K562 (cell line): ENCODE measurements at places on chromosomes 13 and 19.

DNA sequence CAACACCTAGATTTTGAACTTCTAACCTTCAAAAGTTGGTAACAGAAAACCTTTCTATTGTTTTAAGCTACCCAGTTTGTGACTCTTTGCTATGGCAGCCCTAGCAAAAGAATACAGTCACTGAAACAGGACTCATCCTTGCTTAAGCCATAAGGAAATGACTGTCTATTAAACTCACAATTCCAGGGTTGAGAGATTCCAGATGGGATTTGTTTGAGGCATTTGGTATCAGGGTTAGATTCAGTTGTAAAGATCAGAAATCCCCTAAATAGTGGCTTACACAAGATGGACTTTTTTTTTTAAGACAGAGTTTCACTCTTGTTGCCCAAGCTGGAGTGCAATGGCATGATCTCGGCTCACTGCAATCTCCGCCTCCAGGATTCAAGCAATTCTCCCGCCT, 41.1 kb upstream of the RGCC start:
- no peak for DNase-seq

DNA sequence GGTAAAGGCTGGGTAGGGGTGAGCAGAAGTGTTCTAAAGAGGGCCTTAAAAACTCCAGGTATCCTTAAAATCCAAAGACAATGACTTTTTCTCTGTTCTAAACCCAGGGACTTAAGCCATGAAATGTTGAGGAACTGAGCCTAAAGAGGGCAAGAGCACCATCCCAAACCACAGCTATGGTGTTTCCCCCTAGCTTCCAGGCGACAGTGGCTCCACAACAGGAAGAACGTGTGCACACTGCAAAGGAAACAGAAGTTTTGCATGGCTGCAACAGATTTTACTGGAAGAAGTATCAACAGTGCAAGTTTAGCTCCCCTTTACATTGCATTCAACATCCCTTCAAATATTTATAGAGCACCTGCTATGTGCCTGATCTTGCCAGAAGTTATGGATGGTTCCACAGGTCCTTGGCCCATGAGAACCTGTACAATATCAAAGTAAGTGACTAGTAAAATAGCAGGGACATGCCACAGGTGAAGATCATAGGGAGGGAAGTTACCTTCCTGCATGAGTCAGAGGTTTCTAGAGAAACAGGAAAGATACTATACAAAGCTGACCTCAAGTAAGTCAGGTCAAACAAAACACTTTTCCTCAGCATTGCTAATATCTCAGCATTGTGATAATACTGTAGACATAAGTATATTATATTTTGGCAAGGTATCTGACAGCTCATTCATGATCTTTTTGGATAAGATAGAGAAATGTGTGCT, 8.4 kb upstream of the KCTD12 start:
- no peak for DNase-seq

DNA sequence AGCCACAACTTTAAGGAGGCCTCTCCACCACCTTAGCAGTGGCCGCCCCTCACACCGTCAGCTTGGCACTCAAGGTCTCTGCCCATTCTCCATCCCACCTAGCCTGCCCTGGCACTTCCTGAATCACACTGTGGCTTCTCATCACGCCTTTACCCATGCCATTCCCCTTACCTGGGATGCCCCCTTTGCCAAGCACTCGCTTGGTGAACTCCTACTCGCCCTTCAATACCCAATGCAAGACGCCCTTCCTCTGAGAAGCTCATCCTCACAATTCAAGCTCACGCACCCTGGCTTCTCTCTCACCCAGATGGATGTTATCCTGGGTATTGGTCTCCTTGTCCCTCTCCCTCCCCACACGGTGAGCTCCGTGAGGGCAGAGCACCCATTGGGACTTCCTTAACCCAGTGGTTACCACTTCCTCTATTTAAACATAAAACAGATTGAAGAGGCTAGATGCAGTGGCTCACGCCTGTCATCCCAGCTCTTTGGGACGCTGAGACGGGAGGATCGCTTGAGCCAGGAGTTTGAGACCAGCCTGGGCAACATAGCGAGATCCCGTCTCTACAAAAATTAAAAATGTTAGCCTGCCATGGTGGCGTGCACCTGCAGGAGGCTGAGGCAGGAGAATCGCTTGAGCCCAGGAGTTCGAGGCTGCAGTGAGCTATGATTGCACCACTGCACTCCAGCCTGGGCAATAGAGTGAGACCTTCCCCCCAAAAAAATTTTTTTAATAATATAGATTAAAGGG, 12.6 kb upstream of the SHD start:
- no peak for DNase-seq

DNA sequence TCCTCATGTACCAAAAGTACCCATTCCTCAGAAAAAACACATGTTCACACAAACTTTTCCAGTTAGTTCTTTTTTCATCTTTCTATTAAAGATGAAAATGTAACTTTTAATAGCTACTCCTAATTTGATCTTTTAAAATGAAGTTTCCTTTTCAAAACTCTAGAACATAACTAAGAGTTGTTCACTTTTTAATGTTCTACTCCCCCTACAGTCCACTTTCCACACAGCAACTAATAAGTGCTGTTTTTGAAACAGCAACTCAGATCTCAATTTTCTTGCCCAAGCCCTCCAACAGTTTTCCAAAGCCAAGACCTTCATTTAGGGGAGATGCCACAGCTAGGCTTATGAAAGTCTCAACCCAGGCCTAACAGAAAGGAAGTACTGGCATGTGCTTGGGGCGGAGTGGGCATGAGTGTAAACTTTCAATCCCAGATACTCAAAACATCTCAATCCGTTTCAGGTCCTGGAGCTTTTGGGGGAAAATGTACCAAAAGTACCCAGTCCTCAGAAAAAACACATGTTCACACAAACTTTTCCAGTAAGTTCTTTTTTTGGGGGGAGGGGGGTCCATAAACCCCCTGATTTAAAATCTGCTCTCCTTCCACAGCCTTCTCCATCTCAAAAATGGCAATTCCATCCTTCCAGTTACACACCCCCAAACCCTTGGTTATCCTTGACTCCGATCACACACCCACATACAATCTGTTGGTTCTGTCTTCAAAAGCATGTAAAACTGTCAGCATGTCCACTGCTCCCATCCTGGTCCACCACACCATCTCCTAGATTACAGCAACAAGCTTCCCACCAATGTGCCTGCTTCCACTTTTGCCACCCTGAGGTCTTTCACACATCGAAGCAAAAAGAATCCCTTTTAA, 2.0 kb downstream of the FBL start:
- peak; percentile 65 for DNase-seq

- DNase-seq, result no peak
Observed at GRCh38 chr19:5192568-5192967, 148.0 kb downstream of the PTPRS start.

DNA sequence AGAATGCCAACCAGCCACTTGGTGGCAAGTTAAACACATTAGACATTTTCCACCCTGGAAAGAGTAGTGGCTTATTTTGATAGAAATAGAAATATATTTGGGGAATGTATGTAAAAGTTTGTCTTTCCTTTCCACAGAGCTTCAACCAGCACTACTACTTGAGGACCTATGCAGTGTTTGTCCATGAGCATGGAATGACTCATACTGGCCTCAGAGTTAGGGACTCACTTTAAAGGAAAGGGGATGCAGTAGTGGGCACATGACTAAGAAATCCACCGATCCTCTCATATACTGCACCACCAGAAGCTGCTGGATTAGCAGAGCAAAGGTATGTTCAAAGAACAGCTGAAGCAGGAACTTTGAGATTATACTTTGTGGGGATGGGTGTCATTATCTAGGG, 62.6 kb downstream of the LACC1 start:
- no peak for DNase-seq

GRCh38 chr13:21683034-21683733, 12.3 kb downstream of the FGF9 start:
- no peak for DNase-seq

- DNase-seq, result no peak
Observed at GRCh38 chr13:41848435-41849255, 112.3 kb downstream of the VWA8 start.

DNA sequence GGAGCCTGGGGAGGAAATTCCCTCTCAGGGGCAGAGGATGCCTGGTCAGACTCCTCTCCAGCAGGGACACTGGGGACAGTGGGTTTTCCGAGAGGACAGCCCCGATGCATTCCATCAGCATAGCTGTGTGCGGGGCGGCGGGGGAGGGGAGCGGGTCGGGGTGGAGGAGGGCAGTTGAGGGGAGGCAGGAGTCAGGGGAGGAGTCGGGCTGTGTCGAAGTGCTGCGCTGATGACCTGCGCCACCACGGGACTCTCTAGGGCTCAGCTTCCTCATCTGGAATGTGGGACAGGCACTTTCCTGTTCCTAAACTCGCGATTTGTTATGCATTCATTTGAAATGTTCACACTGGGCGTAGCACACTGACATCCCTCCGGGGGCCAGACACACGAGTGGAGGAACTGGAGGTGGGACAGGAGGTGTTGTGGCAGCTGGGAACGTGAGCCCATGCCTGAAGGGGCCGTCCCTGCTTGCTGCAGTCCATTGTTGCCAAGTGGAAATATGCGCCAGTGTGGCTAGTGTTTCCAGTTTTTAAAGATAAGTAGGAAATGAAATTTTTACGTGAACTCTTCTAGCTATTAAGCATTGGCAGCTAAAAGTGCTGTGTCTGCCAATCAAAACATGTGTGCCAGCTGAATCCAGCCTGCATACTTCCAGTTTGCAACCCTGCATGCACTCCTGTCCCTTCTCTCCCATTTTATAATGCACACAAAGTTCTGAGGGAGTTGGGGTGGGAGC, 43.3 kb downstream of the FLT1 start:
- peak; percentile 9 for DNase-seq

- DNase-seq, result no peak
Observed at GRCh38 chr13:68056816-68057710, 826.9 kb upstream of the PCDH9 start.

DNA sequence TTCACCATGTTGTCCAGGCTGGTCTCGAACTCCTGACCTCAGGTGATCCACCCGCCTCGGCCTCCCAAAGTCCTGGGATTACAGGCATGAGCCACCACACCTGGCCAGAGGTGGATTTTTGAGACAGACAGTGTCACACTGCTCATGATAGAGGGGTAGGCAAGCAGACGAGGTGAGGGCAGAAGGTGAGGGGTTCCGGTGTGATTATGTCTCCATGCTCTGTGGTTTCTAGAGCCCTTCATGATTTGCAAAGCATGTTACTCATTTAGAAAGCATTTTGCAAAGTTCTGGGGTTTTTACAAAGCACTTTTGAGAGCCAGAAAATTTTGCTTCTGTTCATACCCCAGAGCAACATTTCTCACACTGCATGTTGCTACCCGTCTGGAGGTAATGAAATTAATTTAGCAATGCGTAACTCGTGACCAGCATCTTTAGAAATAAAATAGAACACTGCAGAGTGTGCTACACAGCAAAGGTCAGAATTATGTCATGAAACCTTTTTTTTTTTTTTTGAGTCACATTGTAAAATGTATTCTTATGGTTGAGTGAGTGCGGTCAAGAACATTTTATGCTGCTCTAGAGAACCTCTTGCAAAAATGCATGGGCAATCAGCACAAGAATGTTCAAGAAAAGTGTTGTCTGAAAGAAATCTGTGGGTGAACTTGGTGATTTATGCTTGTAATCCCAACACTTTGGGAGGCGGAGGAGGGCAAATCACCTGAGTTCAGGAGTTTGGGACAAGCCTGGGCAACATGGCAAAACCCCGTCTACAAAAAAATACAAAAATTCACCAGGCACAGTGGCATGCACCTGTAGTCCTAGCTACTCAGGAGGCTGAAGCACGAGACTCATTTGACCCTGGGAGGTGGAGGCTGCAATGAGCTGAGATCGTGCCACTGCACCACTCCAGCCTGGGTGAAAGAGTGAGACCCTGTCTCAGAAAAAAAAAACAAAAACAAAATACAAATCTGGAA, 58.0 kb downstream of the MAP4K1 start:
- DNase-seq, result no peak

DNA sequence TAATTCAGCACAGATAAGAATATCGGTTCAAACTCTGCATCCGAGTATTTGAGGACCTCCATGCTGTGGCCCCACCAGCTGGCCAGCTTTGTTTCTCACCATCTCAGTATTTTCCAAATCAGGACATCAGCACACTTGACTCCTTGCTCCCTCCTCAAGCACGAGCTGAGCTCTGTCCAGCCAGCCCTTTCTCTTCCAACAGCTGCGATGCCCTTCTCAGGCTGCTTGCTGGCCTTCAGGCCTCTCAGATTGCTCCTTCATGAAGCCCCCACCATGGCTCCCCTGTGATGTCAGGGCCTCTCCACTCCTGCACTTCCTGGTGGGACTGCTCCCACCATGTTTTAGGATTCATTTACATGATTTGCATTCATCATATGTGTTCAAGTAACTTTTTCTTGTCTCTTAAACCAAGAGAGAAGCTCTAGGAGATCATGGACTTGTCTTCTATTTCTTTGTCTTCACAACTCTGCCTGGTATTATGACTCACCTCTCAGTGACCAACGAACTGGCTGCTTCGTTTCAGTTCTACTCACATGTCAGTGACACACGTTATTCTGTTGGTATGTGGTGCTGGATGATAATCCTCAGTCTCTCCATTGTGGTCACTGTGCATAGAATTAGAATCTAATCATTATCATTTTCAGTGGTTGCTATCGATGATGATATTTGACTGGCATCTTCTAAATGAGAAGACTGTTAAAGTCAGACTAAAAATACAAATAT, 471.7 kb downstream of the EFNB2 start:
- DNase-seq, result no peak

- DNase-seq, result no peak
Observed at GRCh38 chr13:105773863-105774538, 761.5 kb downstream of the EFNB2 start.

DNA sequence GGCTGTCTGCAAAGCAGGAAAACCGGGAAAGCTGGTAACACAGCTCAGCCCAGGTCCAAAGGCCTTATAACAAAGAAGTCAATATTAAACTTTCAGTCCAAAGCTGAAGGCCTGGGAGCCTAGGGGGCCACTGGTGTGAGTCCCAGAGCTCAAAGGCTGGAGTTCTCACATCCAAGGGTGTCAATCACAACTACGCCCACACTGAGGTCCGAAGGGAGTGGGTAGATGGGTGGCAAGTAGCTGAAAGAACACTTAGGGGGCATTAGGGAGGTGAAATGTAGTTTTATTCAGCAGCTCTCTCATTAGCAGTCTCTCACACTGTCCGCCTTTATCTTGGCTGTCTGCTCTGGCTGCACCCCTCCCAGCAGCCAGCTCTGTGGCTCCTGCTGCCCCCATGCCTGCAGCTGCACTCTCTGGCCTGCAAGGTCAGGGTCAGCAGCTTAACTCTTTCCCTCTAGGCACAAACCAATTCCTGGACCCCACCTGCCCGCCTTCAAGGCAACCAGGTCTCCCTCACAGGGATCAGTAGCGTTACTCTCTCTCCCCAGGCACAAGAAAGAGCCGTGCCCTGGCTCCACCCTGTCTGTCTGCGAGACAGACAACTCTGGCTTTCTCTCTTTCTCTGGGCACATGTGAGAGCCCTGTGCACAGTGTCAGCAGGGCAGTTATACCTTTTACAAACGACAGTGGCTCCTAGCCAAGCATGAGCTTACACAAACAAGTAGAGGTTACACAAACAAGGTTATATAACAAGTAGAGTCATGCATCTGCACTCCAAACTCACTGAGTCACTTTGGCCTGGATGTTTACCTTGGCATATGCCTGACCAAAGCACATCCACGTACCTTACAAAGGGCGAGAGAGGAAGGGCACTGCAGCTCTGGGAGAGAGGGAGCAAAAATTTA, 249.4 kb upstream of the PCDH20 start:
- DNase-seq, result no peak

GRCh38 chr13:94710881-94711560, 1.3 kb downstream of the SOX21 start:
- peak; percentile 62 for DNase-seq
